Muscle of leg (tissue), 16 donors: ENCODE measurements at places on chromosomes 6 and 20. TPM values are rescaled to one million over a fixed set of nuclear protein-coding genes. Genes with fewer than 3 reads are reported as not detected.

DNA sequence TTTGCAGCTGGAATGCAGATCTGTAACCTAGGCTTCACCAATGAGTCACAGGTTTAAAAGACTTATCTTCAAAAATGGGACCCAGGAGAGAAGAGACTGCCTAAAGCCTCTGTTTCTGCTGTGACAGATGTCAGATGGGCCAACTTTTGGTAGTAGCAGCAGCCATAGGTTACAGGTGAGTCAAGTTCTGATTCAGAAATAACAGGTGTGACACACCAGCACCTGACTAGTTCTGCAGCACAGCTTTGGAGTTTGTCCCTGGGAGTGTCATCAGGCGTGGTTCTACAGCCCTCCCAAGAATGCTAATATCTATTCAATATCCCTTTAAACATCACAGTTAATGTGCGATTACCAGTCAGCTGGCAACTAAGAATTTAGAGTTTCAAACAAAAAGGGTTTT, 121.9 kb upstream of the BTN3A2 start:
- no peak for DNase-seq

- peak overlapping the region; percentile 74 for H3K4me3 ChIP-seq
- H3K4me1 ChIP-seq = peaks cover 19% of the 10 kb centered on the region
- H3K36me3 ChIP-seq = peaks cover 28% of the 10 kb centered on the region
- DNase-seq = peak; percentile 96
- H3K27me3 ChIP-seq = no peaks in the 10 kb centered on the region
Measured at GRCh38 chr6:32969685-32970412, 1.5 kb downstream of the BRD2 start.

- no peaks in the 10 kb centered on the region for H3K4me1 ChIP-seq
- no peak overlapping the region for H3K4me3 ChIP-seq
- no peaks in the 10 kb centered on the region for H3K36me3 ChIP-seq
Measured at GRCh38 chr6:168170841-168171601, 92.0 kb upstream of the FRMD1 start.

- H3K4me3 ChIP-seq = no peak overlapping the region
- peak; percentile 63 for DNase-seq
- H3K27me3 ChIP-seq = no peaks in the 10 kb centered on the region
- peaks cover 2% of the 10 kb centered on the region for H3K4me1 ChIP-seq
- H3K36me3 ChIP-seq = no peaks in the 10 kb centered on the region
- H3K27ac ChIP-seq = peak overlapping the region; percentile 49
Measured at GRCh38 chr6:22250486-22250885, 46.4 kb downstream of the PRL start.

DNA sequence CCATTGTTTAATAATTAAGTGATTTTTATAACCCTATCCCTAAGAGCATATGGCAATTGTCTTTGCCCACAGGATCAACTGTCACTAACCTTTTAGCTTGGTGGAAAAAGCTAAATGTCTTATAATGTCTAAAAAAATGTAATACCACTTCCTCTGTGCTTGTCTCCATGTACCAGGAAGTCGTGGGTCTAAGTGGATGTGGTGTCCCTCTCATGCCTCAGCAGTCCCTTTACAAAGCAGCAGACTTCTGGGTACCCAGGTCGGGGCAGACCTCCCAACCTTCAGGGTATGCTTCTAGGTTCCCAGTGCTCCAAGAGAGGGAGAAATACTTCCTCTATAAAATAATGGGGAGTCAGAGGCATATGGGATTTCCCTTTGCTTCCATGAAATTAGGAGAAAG, 74.7 kb downstream of the ZHX3 start:
- H3K27ac ChIP-seq = no peak overlapping the region
- H3K4me1 ChIP-seq = peaks cover 12% of the 10 kb centered on the region
- no peak overlapping the region for H3K4me3 ChIP-seq
- no peaks in the 10 kb centered on the region for H3K27me3 ChIP-seq
- H3K36me3 ChIP-seq = no peaks in the 10 kb centered on the region
- no peak for DNase-seq

- no peaks in the 10 kb centered on the region for H3K36me3 ChIP-seq
- no peaks in the 10 kb centered on the region for H3K27me3 ChIP-seq
- no peak overlapping the region for H3K4me3 ChIP-seq
- DNase-seq = no peak
- peaks cover 25% of the 10 kb centered on the region for H3K4me1 ChIP-seq
- no peak overlapping the region for H3K27ac ChIP-seq
Measured at GRCh38 chr6:21883595-21884328, 290.2 kb downstream of the SOX4 start.

- H3K36me3 ChIP-seq = no peaks in the 10 kb centered on the region
- no peaks in the 10 kb centered on the region for H3K27me3 ChIP-seq
- H3K27ac ChIP-seq = no peak overlapping the region
- H3K4me1 ChIP-seq = peaks cover 28% of the 10 kb centered on the region
- no peak overlapping the region for H3K4me3 ChIP-seq
Measured at GRCh38 chr6:89308525-89309395, 6.3 kb downstream of the GABRR2 start.

- H3K27ac ChIP-seq = no peak overlapping the region
- no peak overlapping the region for H3K4me3 ChIP-seq
- H3K4me1 ChIP-seq = peaks cover 8% of the 10 kb centered on the region
Measured at GRCh38 chr6:2863901-2864300, 22.2 kb upstream of the SERPINB1 start.

- H3K4me3 ChIP-seq = no peak within 1 kb of the TSS
- H3K27me3 ChIP-seq = no peaks in the 10 kb centered on the region
Measured at GRCh38 chr20:45629496-45630100, at the start of gene WFDC10A. Gene WFDC10A (plus strand): TSS chr20:45629739. CDS start chr20:45629814, 75 bp downstream.

DNA sequence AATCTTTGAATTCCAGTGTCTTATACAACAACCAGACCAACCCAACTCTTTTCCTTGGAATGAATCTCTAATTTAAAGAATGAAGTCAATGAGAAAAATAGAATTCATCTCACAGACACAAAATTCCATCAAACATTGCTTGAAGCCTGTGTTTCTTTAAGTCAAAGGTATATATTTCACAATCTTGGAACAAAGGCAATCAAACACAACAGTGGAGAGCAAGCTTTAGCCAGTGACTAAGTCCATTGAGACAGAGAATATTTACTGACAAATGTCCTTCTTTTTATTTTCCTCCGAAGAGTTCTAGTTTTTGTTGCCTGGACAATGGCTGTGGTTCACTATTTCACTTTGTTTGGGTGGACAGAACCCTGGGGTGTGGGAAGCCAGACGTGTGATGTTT, 35.8 kb downstream of the MEP1A start:
- no peaks in the 10 kb centered on the region for H3K36me3 ChIP-seq
- H3K27ac ChIP-seq = no peak overlapping the region
- no peaks in the 10 kb centered on the region for H3K4me1 ChIP-seq
- H3K27me3 ChIP-seq = no peaks in the 10 kb centered on the region

GRCh38 chr6:33578588-33579011, 1.5 kb downstream of the BAK1 start:
- H3K27me3 ChIP-seq = no peaks in the 10 kb centered on the region
- H3K27ac ChIP-seq = no peak overlapping the region
- peak overlapping the region; percentile 10 for H3K4me3 ChIP-seq
- DNase-seq = no peak
- H3K4me1 ChIP-seq = peaks cover 20% of the 10 kb centered on the region

DNA sequence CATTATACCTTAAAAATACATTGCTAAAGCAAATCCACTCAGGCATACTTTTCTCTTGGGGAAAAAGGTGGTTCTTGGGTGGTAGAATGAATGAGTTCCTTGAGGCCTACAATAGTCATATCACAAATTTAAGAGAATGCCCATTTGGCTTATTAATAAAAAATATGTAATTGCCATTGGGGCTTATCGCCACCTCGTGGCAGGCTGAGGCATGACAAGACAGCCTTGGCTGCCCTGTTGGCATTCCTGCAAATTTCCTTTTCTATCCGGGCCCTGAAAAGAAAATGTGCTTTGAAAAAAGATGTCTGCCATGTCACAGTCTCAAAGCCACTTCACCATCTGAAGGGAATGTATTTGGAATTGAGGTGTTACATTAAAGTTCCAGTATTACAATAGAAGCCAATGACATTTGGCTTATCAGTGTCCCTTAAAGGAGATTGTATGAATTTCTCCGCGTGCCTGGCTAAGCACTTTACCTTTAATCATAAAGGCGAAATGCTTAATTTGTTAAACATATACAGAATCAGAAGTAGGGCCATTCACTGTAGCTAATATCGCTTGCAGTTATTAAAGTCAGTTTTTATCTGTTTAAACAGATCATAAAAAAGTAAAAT, 188.3 kb upstream of the ZFP64 start:
- no peaks in the 10 kb centered on the region for H3K27me3 ChIP-seq
- H3K4me3 ChIP-seq = no peak overlapping the region
- no peaks in the 10 kb centered on the region for H3K36me3 ChIP-seq
- no peaks in the 10 kb centered on the region for H3K4me1 ChIP-seq

GRCh38 chr20:49422161-49422560, 60.3 kb downstream of the KCNB1 start:
- H3K4me1 ChIP-seq = peaks cover 17% of the 10 kb centered on the region
- no peaks in the 10 kb centered on the region for H3K36me3 ChIP-seq
- DNase-seq = peak; percentile 24

- DNase-seq = peak; percentile 53
- peaks cover 8% of the 10 kb centered on the region for H3K4me1 ChIP-seq
- H3K4me3 ChIP-seq = peak overlapping the region; percentile 40
- H3K27ac ChIP-seq = no peak overlapping the region
- peaks cover 13% of the 10 kb centered on the region for H3K27me3 ChIP-seq
- H3K36me3 ChIP-seq = no peaks in the 10 kb centered on the region
Measured at GRCh38 chr6:28988536-28989311, 16.4 kb downstream of the ZNF311 start.

DNA sequence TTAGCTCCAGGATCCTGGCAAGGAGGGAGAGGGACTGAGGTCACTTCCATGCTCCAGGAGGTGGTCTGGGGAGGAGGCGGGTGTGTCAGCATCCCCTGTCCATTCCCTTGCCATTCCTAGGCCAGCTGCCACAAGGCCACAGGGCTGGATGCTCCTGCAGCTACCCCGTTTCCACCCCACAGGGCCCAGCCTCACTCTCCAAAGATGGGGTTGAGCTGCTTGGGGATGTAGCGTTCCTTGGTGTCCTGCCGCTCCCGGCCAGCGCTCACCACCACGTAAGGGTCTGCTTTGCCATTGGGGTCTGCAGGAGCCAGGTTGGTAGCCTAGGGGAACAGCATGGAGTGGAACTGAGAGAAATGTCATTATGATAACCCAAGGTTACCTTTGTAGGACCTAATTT, 23.0 kb downstream of the ERGIC3 start:
- no peaks in the 10 kb centered on the region for H3K36me3 ChIP-seq
- no peak overlapping the region for H3K27ac ChIP-seq
- no peak for DNase-seq
- no peaks in the 10 kb centered on the region for H3K4me1 ChIP-seq
- no peaks in the 10 kb centered on the region for H3K27me3 ChIP-seq

DNA sequence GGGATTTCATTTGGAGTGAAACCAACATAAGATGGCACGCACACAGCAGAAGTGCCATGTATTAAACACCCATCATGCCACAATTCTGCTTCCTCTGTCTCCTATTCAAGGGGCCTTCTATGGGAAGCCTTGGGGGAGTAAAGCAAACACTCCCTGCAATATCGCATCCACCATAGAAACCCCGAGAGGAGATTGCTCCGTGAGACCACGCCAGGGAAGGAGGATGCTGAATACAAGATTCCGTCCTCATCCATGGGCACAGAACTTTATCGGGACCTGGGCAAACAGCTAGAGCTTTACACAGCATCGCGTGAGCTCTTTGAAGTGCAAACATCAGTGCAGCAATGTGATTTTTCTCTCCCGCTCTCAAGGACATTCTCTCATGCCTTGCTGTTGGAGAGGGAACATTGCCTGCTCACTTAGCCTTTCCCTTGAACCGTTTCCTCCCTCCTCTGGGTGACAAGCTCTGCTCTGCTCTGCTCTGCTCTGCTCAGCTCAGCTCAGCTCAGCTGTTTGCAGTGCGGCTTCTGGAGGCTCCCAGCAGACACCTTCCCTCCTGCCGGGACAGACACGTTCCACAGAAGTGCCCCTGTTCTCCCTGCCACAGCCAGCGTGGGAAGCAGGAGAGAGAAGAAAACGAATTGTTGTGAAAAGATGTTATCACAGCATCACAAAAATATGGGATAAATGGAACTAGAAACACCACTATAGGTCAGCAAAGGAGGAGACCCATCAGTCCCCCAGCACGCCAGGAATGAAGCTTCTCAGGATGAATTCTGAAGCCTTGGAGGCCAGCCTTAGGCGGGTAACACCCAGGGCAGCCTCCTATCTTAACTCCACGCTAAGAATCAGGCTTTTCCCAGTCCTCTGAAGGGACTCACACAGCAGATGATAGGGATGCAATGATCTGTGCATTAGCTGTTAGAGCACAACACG, 48.2 kb downstream of the RNASET2 start:
- H3K4me1 ChIP-seq = peaks cover 9% of the 10 kb centered on the region
- no peak overlapping the region for H3K27ac ChIP-seq
- H3K27me3 ChIP-seq = peaks cover 16% of the 10 kb centered on the region
- DNase-seq = no peak

DNA sequence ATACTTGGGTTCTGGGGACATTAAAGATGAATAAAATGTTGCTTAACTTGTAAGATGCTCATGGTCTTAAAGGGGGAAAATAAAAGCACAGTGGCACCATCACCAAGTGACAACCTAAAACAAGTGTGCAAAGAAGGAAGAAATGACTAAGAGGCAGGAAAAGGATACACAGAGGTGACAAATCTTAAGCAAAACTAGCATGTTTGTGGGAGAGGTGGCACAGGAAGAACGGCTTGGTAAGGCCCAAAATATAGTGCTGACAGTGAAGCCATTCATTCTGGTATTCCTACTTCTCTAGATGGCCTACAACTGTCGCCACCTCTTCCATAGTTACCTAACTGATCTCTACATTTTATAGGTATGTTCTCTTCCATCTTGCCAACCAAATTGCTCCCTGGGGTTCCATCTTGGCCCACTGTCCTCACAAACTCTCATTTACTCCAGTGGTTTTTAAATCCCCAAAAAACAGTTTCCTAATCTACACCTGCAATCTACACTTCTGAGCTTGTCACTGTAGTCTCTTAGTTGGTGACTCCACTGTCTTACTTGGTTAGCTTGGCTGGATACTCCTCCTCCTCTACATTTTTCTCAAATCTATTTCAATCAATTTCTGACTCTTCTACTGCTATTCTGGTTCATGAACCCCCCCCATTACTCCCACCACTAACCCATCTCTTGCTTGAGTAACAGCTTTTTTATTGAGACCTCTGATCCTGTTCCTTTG, 33.5 kb downstream of the FAM8A1 start:
- H3K4me3 ChIP-seq = no peak overlapping the region
- H3K27ac ChIP-seq = no peak overlapping the region
- peaks cover 26% of the 10 kb centered on the region for H3K36me3 ChIP-seq
- no peak for DNase-seq
- H3K27me3 ChIP-seq = no peaks in the 10 kb centered on the region

- H3K4me3 ChIP-seq = peak within 1 kb of the TSS; percentile 92
- H3K36me3 ChIP-seq = peaks cover 9% of the 10 kb centered on the region
- H3K27me3 ChIP-seq = no peaks in the 10 kb centered on the region
Measured at GRCh38 chr6:12012038-12012557, at the start of gene HIVEP1. Gene HIVEP1 (plus strand): TSS chr6:12012312. CDS start chr6:12015629, 3,317 bp downstream.

- H3K27ac ChIP-seq = no peak overlapping the region
- peak; percentile 12 for DNase-seq
- H3K36me3 ChIP-seq = no peaks in the 10 kb centered on the region
- no peaks in the 10 kb centered on the region for H3K4me1 ChIP-seq
- H3K4me3 ChIP-seq = no peak overlapping the region
- no peaks in the 10 kb centered on the region for H3K27me3 ChIP-seq
Measured at GRCh38 chr6:160919723-160920440, 71.7 kb upstream of the MAP3K4 start.

LAMP5 gene
- 0.78 TPM for polyA plus RNA-seq

LY6G6D gene
- not detected for polyA plus RNA-seq

LST1 gene
- 7.0 TPM for polyA plus RNA-seq

BTNL2 gene
- 0.43 TPM for polyA plus RNA-seq

C6orf15 gene
- not detected for polyA plus RNA-seq

BPIFA1 gene
- polyA plus RNA-seq = not detected

MTFR2 gene
- 1.5 TPM for polyA plus RNA-seq

MAS1 gene
- polyA plus RNA-seq = 0.57 TPM

BPI gene
- 1.3 TPM for polyA plus RNA-seq

SYTL3 gene
- polyA plus RNA-seq = 6.6 TPM

TGIF2 gene
- polyA plus RNA-seq = 31.1 TPM

TGM2 gene
- 12.5 TPM for polyA plus RNA-seq

ELOVL2 gene
- polyA plus RNA-seq = 3.6 TPM
